T follicular helper cell (primary cell): ENCODE measurements at places on chromosomes 16 and 17.

DNA sequence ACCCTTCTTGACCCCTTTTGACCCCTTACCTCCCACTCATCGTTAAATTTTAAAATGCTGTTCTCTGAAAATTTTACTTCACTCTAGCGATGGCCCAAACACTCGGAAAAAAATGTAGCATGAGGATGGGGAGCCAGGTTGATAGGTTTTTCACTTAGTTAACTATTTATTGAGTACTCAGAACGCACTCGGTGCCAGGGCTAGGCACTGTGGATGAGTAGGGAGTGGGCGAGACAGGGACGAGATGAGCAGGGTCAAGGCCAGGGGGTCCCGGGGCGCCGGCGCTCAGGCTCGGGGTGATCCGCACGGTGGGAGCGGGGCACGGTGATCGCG is 392 bp downstream of the ZSCAN32 start:
- no peak for DNase-seq

DNA sequence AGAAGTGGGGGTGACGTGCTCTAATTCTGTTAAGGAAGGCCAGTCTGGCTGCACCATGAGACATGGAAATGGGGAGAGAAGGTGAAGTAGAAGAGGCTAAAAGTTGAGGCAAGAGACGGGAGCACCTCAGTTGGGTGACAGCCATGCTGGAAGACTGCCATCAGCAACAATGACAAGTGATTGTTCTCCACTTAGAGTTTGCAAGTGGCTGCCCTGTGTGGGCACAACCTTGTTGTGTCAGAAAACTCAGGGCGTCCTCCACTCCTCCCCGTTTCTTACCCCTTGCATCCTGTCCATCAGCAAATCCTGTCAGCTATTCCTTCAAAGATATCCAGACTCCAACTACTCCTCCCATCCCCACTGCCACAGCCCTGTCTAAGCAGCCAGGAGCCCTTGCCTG is 17.6 kb downstream of the CES1 start:
- DNase-seq, result no peak

GRCh38 chr16:22726868-22727267 is 87.1 kb upstream of the HS3ST2 start:
- no peak for DNase-seq

DNA sequence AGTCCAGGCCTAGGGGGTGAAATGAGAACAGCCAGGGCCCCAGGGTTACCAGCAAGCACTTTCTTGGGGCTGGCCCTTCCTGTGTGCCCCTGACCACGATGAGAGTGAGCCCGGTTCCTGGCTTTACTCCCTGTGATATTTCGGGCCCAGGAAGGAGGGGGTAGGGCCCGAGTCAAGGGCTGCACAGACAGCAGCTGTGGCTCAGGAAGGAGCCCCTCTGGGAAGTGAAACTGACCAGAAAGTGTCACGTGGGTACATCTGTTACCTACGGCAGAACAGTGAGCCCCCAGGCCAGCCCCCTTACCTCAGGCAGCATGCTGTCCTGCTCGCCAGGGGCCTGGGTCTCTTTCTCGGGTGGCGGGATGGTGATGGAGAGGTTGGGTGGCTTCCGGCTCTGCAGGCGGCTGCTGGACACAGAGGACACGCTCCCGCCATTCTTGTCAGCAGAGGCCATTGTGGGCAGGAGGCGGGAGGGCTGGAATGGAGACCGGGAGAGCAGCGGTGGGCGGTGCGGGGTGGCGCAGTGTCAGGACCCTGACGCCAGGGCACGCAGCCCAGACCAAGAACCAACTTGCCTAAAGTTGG is 13.8 kb downstream of the AANAT start:
- DNase-seq, result no peak

DNA sequence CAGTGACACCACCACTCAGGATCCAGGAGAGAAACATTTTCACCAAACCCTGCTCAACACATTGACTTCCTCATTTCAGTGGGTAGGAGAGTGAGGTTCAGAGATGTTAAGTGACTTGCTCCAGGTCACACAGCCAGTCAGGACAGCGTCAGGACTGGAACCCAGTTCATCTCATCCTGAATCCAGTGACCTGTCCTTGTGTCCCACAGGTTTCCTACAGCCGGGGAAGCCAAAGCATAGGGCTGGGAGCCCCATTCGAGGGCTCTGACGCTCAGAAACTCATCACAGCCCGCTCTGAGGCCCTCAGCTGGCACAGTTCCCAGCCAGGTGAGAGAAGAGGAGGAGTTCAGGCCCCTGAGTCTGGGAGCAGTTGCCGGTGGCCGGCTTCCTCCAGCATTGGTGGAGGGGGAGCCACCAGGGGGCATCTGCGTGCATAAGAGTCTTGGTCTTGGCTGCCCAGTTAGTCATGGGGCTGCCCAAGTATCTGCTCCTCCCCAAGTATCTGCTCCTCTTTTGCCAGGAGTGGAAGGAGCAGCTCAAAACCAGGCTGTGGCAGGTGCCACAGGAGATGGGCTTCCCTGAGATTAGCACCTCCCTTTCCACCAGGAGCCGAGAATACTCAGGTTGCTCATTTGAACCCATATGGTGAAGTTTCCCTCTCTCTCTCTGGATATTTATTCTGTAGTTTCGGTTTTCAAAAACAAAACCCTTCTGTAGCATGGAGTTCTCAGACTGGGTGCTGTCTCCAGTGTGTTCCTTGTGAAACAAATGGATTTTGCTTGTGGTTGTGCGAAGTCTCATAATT is 56.0 kb downstream of the TNFRSF13B start:
- DNase-seq, result no peak

GRCh38 chr17:82464567-82464929 is 6.0 kb downstream of the NARF start:
- no peak for DNase-seq

DNA sequence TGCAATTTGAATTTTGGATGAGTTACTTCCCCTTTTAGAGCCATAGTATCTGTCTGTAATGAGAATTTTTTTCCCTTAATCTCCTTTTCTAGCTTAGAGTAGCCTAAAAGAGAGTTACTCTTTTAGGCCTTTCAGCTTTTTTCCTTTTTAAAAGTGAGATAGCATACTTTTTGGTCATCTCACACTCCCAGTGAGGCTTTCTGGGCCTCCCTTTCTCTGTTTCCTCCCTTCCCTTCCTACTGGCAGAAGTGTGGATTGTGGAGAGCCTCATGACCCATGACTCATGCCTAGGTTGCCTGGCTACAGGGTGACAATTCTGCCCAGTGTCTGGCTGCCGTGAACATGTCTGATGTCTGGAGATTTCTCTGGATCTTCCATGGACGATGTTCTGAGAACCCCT is 15.2 kb downstream of the KRT23 start:
- no peak for DNase-seq

DNA sequence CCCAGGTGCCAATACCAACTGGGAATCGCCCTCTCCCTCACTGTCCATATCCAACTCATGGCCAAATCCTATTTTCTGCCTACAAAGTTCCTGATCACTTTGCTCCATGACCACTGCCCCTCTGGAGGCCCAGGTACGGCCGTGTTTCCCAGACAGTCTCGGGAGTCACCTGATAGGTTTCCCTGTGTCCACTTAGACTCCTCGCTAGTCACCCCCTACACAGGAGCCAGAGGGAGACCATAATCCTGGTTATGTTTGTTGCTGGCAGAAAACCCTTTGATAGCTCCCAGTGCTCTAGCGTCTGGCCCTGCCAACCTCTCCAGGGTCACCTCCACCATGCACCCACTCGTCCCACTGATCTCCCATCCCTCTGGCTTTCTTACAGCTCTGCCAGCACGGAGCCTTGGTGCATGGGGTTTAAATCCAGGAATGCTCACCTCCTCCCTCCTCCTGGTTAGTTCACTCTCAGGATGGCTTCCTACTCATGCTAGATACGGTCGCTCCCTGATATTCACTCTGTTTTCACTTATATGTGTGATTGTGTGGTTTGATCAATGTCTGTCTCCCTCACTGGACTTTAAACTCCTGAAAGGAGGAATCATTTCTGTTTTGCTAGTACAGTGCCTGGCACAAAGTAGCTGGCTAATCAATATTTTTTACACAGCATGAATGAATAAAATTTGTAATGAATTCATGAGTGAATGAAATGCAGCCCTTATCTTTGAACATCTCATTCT is 7.5 kb upstream of the CALB2 start:
- DNase-seq, result no peak

DNA sequence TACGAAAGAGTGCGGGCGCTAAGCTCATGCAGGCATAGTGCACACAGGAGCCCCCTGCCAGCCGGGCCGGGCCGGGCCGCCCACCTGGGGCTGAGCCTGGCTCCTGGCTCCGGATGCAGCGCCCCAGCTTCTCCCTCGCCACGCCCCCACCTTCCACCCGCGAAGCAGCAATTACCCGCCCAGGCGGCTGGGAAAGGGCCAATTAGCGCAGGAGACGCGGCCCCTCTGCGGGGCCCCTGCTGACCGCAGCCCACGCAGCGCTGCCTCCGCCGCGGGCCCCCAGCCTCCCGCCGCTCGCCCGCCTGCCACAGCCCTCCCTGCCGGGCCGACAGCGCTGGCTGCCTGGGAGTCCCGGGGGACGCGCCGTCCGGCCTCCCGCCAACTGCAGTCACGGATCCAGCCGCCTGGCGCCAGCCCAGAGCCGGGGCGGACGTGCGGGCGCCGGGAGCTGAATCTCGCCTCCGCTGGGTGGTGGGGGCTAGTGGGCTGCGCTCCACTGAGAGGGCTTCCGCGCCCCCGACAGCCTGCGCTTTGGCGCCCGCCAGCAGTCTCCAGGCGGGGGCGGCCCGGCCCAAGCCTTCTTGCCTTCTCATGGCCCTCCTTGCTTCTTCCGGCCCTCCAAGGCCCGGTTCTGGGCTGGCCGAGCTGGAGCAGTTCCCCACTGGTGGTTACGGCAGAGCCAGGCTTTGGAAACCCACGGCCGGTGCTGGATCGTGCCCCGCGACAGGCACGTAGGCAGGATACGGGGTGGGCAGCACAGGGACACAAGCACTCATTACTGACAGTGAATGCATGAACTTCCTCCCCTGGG is 14.9 kb upstream of the CBFB start:
- peak; percentile 67 for DNase-seq
